NK-92 treated with Interleukin-12 subunit alpha and Interleukin-12 subunit beta, amount 100 ng/mL, for 24 hours (cell line): ENCODE measurements at places on chromosomes 16 and 17.
A peak's percentile ranks its signal among the peaks of the same experiment; 100 is the strongest.

DNA sequence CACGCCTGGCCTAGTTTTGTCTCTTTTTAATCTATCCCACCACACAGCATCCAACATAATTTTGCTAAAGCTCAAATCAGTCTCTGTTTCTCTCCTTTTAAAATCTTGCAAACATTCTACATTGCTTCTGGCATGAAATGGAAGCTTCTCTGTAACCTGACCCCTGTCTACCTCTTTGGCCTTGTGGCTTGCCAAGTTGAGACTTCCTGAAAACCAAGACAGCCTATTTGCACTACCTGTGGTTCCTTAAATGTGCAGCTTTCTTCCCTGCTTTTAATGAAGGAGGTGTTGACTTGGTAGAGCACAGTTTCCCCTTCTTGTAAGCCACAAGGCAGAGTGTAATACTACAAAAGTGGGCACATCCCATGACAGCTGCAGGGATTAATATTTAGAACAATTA lies 6.0 kb upstream of the CCL3 start:
- no peak for DNase-seq

DNA sequence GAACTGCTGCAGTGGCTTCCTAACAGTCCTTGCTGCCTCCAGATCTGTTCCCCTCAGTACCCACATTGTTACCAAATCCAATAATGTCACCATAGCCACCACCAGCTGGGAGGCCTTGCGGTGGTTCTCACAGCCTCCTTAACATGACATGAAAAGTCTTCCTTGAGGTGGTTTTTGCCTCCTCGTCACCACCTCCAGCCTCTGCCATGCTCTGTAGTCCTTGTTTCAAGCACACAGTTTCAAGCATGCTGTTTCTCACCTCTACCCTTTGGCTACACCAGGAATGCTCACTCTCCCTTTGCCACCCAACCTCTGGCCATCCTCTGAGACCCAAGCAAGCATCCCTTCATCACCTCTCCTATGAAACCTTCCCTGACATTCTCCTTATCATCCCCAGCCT lies 47.2 kb downstream of the DNAH9 start:
- DNase-seq = no peak

DNA sequence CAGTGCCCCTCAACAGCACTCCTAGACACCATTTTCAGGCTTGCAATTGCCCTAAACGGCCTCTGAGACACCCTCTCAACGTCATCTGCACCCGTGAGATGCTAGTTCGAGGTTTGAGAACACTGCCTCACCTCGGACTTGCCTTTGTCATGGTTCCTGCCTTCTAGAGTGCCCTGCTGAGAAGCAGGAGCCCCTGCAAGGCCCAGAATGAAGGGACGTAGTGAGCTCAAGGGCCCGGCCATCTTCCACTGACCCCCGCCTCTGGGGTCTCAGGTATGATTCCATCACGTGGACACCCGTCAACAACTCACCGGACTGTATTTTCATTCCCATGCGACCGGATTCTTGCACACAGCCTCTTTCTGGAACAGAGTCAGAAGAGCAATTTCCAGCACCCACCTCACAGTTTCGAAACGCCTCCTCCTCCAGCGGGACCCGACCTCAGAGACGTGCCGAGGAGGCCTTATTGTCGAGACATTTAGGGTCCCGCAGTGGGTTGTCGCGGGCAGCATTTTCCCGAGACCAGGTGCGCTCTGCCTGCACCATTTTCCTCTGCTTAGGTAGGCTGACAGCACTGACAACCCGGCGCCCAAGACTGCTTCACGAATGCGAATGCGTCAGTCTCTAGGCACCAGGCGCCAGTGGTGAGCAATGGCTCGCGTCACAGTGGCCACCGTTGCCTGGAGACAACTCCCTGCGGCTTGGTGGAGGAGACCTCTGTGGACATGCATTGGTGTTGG lies 999.9 kb downstream of the KCNJ18 start:
- no peak for DNase-seq

DNA sequence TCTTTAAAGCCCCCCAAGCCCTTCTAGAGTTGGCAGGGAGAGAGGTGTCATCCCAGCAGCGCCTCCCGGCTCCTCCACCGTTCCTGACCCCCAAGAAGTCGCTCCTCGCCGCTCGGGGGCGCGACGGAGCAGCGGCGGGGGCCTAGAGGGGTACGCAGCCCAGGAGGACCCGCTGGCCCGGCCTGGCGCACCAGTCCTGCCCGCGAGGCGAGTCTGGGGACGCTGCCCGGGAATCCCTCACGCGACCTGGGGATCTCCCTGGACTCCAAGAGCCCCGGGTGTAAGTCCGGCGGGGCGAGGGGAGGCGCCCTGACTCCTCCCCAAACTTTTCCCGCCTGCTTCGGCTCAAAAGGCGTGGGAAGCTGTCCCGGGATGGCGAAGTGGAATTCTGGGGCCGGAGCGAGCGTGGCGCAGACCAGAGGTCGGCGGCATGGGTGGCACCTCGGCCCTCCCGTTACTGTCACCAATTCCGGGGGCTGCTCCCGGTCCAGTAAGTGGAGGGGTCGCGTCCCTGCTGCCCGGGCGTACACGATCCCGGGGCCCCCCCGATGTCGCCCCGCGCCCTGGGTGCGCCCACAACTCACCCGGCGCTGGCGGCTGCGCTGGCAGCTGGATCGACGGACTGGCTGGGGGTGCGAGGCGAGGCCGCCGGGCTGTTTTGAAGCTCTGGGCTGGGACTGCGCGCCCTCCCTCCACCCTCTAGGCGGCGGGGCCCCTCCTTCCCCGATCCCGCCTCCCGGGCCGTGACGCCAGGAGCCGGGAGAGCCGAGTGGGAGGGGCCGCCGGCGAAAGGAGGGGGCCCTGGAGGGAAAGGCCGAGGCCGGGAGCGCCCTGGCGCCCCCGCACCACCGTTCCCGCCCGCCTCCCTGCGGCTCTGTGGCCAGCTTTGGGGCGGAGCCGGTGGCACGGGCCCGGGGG lies at the start of gene EMP2:
EMP2 (minus strand) TSS at position 634 of the 918 bp plus-strand sequence. CDS start 32,981 bp downstream, outside the sequence.
- DNase-seq = no peak

DNA sequence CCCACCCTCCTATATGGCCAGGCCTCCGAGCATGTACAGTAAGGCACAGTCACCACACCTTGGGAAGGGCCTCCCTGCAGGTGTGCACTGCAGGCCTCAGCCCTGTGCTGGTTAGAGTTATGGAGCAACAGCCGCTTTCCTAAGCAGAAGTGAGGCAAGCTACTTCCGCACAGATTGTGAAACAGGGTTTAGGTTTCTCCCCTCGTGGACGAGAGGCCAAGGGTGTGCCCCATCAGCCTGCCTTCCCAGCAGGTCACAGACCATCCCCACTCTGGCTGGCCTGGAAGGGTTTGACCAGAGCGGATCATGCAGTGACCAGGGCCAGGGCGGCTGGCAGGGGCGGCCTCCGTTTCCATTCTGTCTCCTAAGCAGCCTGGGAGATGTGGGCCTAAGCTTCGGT lies 4.7 kb downstream of the MSRB1 start:
- DNase-seq = no peak

- no peak for DNase-seq
Observed at GRCh38 chr17:80476877-80477646, 655 bp upstream of the NPTX1 start.

DNA sequence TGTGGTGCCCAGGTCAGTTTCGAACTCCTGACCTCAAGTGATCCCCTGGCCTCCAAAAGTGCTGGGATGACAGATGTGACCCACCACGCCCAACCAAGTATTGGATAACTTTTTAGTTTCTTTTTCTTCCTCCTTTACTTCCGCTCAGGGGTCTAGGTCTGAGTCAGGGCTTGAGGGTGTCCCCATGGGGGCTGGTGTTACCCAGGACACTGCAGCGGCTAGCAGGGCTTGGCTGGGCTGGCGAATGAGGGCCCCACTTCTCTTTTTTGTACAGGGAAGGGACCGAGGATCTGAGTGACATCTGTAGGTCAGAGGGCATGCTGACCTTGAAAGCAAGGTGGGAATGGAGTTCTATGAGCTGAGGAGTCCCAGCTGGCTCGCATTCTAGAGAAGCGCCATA lies 24.9 kb downstream of the RAB11FIP3 start:
- no peak for DNase-seq

- no peak for DNase-seq
Observed at GRCh38 chr17:66287911-66288310, 14.5 kb upstream of the PRKCA start.

- DNase-seq = no peak
Observed at GRCh38 chr16:88856122-88856827, 472 bp downstream of the GALNS start.

GRCh38 chr16:6105115-6105514 lies 1007.5 kb upstream of the EEF2KMT start:
- DNase-seq = no peak

DNA sequence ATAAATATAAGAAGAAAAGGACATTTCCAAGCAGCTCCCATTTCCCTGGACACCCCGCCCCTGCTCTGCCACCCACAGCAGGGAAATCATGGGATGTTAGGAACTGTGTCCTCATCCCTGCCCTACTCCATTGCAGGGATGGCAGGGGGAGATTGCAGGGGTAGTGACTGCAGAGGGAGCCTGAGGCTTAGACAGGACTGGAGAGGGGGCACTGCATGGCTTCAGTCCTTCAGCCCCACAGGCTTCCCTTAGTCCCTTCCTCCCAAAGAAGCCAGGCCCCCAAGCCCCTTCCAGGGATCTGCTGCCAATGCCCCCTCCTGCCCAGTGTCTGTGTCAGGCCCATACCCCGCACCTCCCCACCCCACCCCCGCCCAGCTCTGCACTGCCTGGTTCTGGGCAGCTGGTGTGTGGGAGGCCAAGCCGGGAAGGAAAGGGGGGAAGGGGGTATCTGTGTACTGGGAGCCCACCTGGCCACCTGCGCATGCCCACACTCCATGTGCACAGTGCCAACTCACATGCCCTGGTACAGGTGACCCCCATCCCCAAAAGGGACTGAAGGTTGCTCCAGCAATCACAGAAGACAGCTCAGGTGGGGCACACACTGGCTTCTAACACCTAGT lies 3.3 kb downstream of the RUNDC3A start:
- DNase-seq = no peak

- DNase-seq = no peak
Observed at GRCh38 chr16:52095471-52095870, 451.5 kb downstream of the TOX3 start.

- no peak for DNase-seq
Observed at GRCh38 chr17:36475346-36475970, 11.0 kb upstream of the ZNHIT3 start.

DNA sequence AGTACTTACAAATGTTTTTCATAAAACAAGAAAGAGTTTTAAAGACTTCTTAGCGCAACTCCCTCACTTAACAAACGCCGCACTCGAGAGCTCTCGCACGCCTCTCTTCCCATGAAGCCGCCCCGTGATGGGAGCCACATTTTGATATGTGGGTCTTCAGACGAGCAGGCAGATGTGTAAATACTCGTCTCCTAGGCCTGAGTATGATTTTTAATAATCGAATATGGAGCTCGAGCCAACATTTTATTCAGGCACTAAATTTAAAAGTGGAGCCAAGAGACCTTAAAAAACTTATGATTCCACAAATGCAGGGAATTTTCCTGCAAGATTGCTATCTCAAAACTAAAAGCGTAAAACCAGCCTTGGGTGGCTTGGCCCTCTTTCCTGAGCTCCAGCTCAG lies 55.4 kb downstream of the IRX6 start:
- no peak for DNase-seq

DNA sequence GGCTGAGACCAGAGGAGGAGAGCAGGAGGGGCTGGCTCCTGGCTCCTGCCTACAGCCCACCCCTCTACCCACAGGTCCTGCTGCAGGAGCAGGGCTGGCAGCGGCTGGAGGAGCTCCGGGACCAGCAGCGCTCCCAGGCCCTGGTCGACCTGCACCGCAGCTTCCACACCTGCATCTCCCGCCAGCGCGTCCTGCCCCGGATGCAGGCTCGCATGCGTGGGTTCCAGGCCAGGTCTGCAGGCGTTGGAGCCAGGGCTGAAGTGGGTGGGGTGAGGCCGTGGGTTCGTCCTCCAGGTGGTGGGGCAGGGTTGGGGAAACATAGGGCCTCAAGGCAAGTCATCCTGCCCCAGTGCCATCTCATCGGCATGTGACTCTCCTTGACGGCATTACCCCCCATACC lies 18.2 kb downstream of the MYO15B start:
- no peak for DNase-seq

- DNase-seq = no peak
Observed at GRCh38 chr17:59840329-59841090, 52.2 kb downstream of the TUBD1 start.

GRCh38 chr17:74916851-74917199 lies 6.2 kb downstream of the USH1G start:
- no peak for DNase-seq

GRCh38 chr17:2222901-2223616 lies 80.5 kb downstream of the SMG6 start:
- no peak for DNase-seq

- no peak for DNase-seq
Observed at GRCh38 chr16:88914750-88915368, 48.4 kb upstream of the PABPN1L start.

- DNase-seq = no peak
Observed at GRCh38 chr16:35744726-35745125, 2285.3 kb downstream of the TP53TG3F start.

GRCh38 chr17:68325961-68326360 lies 34.7 kb downstream of the ARSG start:
- DNase-seq = no peak

DNA sequence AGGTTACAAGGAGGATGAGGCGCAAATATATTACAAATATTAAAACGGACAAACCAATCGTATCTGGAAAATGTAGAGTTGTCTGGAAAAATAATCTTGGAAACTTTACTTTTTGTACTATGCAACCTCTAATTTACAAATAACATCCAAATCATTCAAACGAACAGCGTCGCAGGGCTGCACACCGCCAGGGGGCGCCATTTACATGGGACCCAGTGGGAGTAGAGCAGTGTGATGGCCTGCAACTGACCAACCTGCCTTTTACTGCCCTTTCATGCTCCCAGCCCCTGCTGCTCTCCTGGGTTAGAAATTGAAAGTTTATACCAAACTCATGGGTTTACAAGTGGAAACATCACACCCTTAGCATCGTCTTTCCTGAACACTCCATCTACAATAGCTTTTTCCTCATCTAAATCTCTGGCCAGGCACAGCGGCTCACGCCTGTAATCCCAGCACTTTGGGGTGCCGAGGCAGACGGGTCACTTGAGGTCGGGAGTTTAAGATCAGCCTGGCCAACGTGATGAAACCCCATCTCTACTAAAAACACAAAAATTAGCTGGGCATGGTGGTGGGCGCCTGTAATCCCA lies 10.0 kb downstream of the PITPNC1 start:
- peak; percentile 60 for DNase-seq

- no peak for DNase-seq
Observed at GRCh38 chr16:85715169-85716021, 26.6 kb upstream of the GINS2 start.

DNA sequence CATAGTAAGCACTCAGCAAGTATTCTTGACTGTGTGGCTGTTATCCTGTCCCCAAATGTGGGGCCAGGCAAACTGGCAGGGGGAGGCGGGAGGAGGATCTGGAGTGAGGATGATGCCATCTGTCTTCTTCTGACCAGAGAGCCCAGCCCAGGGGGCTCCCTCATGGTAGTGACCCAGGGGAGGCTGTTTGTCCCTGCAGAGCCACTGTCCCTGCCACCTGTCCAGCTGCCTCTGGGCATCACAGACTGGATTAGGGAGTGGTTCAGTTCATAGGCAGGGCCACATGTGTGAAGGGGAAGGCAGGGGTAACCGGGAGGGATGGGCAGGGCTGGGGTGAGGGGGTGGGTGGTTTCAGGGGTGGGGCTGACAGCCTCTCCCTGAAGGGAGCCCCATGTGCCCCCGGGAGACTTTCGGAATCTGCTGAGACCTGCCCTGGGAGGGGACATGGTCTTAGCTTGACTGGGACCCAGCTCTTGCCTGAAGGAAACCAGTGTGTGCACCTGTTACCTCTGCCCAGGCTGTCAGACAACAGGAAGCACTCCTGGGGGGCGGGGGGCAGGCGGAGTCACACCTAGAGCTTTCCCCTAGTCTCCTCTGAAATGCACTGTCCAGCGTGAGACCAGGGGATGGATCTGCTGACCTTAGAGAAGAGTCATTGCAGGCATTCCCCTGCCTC lies 15.2 kb downstream of the ARHGAP23 start:
- no peak for DNase-seq
